ENCODE measurements at places on chromosomes 12 and 14.

- no peak for DNase-seq
These were observed 13.7 kb downstream of the COA8 start for GRCh38 chr14:103576371-103577024.

DNA sequence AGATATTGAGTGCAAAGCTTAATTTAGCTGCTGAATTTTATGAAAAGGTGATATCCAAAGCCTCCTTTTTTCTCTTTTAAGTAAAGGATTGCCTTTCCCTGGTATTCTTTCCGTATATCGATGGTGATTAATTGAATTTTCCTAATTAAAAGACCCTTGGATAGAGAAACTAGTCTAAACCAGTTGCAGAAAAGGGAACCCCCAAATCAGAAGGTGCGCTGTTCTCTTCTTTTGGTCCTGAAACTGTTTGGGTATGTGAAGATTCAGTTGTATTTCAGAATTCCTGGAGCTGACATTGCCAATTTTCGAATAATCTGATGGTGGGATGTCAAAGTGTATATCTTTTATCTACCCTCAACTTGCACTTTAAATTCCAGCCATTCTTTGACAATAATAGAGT lies 1.9 kb downstream of the GPHN start:
- DNase-seq: no peak

DNA sequence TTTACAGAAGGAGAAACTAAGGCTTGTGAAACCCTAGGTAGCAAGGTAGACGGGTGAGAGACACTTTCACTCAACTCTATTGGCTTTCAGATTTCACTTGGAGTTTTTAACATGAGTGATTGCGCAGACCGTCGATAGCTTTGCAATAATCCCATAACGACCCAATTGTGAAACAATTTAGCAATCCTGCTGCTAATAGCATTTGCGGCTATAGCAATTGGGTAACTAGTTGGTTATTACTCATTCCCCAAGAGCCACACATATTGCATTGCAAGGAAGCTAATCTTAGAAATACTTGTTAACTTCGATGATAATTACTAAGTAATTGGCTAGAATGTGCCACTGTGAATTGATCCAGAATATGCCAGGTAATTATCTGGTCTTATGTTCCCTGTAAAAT lies 159.9 kb upstream of the NOS1 start:
- DNase-seq: no peak

GRCh38 chr12:94674835-94675234 lies 24.5 kb upstream of the TMCC3 start:
- DNase-seq: no peak
